T follicular helper cell (primary cell): ENCODE measurements at places on chromosomes 6 and 20.

DNA sequence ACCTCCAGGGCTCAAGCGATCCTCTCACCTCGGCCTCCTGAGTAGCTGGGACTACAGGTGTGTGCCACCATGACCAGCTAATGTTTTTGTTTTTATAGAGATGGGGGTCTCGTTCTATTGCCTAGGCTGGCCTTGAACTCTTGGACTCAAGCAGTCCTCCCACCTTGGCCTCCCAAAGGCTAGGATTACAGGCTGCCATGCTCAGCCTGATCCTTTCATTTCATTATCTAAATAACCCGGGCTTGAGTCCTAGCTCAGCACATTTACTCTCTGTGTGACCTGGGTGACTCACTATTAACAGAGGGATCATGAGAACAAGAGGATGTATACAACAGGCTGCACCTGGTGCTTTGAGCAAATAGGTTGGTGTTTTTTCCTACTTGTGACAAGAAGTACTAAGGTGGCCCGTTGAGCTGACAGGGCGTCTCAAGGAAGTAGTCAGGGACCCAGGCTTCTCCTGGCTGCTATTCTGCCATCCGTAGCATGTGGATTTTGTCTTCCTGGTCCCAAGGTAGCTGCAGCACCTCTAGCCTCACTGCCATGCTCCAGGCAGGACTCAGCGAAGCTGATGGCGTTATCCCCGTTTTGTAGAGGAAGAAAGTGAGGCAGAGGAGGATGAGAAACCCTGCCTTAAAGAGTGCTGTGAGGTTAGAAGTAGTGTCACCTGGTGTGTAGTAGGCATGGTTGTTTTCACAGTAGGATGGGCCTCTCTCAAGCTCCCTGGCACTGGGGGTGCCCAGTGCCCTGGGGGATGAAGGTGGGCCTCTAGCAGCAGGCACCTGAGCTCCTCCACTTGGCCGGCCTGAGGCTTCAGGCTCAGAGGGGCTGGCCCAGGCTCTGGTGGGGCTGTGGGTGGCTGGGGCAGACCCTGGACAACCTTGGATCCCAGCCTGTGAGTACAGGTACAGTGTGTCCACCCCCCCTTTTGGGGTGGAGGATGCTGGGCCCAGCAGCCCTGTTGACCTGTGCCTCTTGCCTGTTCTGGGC is 62.4 kb downstream of the ADNP start:
- no peak for DNase-seq

DNA sequence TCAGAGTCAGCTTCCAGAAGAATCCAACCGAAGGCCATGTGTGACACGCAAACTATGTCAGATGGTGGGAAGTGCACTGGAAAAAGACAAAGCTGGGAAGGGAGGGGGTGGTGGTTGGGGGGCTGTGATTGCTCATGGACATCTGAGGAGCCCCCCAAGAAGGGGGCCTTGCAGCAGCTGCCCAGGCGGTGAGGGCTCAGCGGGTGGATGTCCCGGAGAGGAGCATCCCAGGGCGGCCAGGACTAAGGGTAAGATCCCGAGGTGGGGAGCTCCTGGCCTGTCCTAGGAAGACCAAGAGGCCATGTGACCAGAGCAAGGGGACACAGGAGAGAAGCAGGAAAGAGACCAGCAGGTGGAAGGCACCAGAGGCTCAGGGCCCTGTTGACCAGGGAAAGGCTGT is 299.5 kb downstream of the PREX1 start:
- DNase-seq, result no peak

GRCh38 chr20:44445742-44446710 is 29.6 kb upstream of the TTPAL start:
- DNase-seq, result no peak

DNA sequence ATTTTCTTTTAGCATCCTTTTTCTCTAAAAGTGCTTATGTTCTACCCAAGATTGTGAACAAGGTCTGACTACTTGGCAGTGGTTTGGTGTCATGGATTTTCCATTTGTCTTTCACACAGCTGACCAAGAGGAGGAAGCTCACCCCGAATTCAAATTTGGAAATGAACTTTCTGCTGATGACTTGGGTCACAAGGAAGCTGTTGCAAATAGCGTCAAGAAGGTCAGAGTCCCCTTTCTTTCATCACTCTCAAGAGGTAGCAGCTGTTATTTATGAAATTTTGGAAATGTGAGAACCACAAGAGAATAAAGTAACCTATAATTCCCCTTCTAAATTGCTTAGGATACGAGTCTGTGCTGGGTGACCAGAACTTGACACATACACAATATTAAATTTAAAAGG is 113.0 kb upstream of the LAMP5 start:
- no peak for DNase-seq

DNA sequence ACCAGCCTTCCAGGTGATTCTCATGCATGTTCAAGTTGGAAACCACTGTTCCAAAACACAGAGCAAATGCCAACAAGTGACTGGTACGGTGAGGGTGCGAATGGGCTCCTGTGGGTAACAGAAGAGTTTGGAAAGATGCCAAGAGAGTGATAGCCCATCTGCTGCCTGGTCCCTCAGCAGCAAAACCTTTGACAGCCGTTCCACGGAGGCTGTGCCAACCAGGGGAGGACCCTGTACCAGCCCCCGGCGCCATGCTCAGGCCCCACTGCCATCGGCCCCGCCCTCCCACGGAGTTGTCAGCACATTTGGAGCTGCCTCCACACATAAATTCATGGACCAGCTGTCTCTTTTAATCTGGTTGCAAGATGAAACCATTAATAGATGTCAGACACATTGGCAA is 4.4 kb upstream of the PTPRT start:
- DNase-seq, result no peak

DNA sequence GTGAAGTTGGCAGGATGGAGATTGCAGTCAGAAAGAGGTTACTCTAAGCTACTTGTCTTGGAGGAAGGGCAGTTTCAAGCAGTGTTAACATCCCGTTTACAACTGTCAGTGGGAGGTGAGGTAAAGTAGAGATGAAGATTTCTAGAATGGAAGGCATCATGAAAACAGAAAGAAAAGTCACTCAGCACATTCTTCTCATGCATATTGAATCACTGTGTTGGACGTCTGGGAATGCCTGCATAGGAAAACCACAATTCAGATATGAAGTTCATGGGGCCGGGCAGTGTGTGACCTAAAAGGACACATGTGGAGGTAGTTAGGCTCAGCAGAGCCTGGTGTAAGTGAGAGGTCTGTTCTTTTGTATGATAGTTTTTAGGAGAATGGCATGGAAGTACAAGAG is 73.5 kb upstream of the LAMP5 start:
- DNase-seq, result no peak

DNA sequence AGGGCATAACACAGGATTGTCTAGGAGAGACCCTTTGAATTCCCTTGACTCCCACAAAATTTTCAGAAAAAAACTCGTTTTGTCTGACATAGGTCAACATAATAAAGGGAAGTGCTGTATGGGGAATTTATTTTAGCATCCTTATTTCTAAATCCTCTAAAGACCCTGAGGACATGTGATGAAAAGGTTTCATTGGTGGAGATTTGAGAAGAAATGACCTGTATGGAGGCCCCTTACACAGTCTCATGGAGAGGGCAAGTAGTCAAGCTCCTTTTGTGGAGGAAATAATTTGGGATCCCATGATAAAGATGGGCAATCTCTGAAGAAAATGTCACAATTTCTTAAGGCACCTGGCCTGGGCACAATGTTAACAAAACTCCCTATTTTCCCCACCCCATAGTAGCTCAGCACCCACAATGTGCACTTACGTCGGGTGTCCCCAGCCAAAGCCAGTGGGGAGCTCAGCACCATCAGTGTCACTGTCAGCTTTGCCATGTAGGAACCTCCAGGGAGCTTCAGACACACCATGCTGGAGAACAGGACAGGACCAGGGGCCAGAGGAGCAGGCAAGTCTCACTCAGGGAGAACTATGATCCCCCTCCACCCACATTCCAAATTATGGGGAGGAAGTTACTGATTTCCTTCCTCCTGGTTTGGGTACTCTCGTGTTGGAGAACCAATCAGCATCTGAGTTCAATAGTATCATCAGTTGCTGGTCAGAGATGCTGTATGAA is at the start of gene HLA-DRB5:
Gene HLA-DRB5, minus strand, starts transcription at position 591 of the 734 bp plus-strand sequence. Its CDS starts 63 bp downstream, at position 528.
- no peak for DNase-seq

- DNase-seq, result no peak
Observed at GRCh38 chr20:56554869-56555268, 21.8 kb downstream of the FAM209B start.

DNA sequence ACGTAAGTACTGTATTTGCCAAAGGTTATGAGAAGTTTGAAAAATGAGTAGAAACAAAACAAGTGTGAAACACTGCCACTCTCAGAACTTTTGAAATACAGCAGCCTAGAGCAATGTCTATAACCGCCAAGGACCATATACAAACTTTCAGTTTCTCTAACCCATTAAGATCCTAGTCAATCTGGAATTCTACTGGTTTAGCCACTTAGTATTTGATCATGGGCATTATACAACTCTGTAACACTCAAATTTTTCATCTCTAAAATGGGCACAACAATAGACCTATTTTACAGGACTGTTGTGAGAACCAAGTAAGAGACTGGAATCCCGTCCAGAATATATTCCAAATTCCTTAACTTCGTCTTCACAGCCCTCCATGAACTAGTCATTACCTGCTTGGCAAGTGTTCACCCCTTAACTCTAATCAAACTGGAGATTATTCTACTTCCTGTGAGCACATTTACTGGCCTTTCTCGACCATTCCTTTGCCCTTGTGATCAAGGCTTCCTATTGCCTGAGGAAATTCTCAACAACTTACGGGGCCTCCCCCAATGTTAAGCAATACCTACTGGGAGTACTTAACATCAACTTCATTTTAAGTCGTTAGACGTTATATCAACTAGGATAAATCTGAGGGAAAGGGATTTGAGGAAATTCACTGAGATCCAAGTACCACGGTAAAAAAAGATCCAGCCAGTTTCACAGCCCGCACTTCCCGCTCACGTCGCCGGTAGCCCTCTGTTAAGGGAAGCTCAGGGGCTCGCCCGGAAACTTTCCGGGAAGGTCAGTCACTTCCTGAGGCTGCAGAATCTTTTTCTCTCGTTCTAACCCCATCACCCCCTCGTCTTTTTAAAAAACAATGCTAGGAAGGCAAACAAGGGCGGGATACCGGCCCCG is 1.1 kb downstream of the EIF2S2 start:
- DNase-seq, result no peak
